Endothelial cell of umbilical vein (primary cell): ENCODE measurements at places on chromosomes 1 and 21. TPM values are rescaled to one million over a fixed set of nuclear protein-coding genes. Genes with fewer than 3 reads are reported as not detected.

GRCh38 chr1:232718928-232719927 lies 86.0 kb upstream of the MAP10 start:
- H3K4me1 ChIP-seq: no peaks in the 10 kb centered on the region
- H3K27me3 ChIP-seq: no peaks in the 10 kb centered on the region
- H3K4me3 ChIP-seq: no peak overlapping the region
- no peaks in the 10 kb centered on the region for H3K36me3 ChIP-seq
- no peak overlapping the region for H3K27ac ChIP-seq

The INTS3 gene
- 56.1 and 63.1 TPM in 2 replicates for total RNA-seq

GRCh38 chr1:115145226-115145625 lies 55.9 kb upstream of the TSPAN2 start:
- no peaks in the 10 kb centered on the region for H3K27me3 ChIP-seq
- no peak for DNase-seq
- no peaks in the 10 kb centered on the region for H3K4me1 ChIP-seq
- no peaks in the 10 kb centered on the region for H3K36me3 ChIP-seq
- no peak overlapping the region for H3K27ac ChIP-seq
- H3K4me3 ChIP-seq: no peak overlapping the region

DNA sequence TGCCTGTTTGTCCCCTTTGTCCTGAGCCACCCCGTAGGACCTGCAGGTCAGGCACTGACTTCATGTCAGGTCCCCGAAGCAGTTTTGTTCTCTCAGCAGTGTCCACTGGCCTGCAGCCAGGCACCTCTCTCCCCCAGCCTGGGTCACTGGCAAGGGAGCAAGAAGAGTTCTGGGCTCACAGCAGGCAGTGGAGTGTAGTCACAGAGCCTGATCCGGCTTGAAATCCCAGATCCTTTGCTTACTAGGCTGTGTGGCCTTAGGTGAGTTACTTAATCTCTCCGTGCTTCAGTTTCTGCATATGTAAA lies 34.2 kb downstream of the L1TD1 start:
- no peaks in the 10 kb centered on the region for H3K27me3 ChIP-seq
- no peaks in the 10 kb centered on the region for H3K4me1 ChIP-seq
- no peak overlapping the region for H3K27ac ChIP-seq

DNA sequence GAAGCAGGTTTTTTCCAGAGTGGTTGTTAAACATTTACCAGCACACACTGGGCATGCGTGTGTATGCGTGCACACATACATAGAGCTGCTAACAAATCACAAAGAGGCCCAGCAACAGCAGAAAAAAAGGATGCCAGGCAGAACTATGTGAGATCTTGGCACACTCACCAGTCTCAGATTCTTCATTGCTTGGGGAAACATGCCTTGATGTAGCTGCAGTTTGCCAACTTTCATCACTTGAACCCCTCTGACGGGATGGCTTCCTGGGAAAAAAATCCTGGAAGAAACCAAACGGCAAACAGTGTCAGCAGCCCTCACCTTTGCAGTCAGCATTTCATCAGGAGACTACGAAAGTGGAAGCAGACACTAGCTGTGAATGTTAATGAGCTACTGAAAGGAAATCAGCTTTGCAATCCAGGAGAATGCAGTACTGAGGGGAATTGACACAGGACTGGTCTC lies 609.1 kb downstream of the KIF26B start:
- peaks cover 4% of the 10 kb centered on the region for H3K4me1 ChIP-seq
- no peaks in the 10 kb centered on the region for H3K36me3 ChIP-seq
- no peaks in the 10 kb centered on the region for H3K27me3 ChIP-seq
- no peak overlapping the region for H3K27ac ChIP-seq
